ENCODE measurements at places on chromosomes 16 and 17.
A peak's percentile ranks its signal among the peaks of the same experiment; 100 is the strongest.

- DNase-seq = no peak
Observed at GRCh38 chr16:26667307-26667706, 399.4 kb upstream of the C16orf82 start.

GRCh38 chr17:49968405-49969133, 421 bp upstream of the DLX4 start:
- peak; percentile 17 for DNase-seq

DNA sequence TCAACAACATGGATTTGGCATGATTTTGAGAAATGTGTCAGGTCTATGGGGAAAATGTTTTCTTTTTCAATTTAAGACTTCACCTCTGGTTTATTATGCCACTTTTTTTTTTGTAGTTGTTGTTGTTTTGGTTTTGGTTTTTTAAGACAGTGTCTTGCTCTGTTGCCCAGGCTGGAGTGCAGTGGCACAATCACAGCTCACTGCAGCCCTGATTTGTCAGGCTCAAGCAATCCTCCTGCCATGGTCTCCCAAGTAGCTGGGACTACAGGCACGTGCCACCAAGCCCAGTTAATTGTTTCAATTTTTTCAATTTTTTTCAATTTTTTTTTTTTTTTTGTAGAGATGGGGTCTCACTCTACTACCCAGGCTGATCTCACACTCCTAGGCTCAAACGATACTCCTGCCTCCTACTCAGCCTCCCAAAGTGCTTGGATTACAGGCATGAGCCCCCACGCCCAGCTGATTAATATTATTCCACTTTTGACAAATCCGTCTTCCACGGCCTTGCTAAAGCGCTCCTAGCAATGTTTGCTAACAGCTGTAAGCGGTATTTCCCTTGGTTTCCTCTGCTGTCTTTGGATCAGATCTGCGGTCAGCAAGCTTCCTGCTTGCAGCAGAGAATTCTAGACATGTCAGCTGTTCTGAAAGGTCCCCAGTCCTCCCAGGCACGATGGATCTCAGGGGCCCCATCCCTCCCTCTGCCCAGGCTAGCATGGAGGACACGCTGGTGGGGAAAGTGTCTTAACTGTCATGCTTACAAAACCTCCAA, 7.0 kb upstream of the MILR1 start:
- DNase-seq = no peak

DNA sequence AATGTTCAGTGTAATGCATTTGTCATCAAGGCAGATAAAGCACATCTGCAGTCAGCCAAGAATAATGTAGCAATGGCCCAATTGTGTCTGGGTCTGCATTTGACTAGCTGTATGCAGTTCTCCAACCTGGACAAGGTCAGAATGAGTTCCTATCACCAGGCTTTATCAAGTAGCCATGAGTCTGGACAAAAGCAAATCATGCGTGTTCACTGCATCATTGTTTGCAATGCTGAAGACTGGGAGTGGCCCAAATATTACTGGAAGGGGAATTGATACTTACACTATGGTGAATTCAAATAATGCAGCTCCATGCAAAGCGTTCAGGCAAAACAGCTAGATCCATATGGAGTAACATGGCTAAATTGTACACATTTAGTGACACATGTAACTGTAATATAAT, 250.9 kb downstream of the TOX3 start:
- DNase-seq = no peak

DNA sequence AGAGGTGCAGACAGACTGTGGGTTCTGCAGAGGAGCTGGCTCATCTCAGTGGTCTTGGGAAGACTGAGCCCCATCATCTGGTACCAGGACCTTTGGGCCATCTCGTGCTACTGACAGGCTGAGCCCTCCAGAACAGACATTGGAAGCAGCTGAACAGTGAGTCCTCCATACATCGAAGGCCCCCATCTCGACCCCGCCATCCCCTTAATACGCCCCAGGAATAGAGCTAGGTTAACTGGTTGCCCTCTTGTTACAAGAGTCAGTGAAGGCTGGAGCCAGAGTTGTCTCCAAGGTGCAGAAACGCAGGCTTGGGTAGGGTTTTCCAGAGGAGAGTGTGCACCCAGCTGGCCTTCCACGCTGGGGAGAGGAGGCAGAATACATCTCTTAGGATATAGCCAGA, 76.0 kb downstream of the N4BP1 start:
- DNase-seq = no peak

DNA sequence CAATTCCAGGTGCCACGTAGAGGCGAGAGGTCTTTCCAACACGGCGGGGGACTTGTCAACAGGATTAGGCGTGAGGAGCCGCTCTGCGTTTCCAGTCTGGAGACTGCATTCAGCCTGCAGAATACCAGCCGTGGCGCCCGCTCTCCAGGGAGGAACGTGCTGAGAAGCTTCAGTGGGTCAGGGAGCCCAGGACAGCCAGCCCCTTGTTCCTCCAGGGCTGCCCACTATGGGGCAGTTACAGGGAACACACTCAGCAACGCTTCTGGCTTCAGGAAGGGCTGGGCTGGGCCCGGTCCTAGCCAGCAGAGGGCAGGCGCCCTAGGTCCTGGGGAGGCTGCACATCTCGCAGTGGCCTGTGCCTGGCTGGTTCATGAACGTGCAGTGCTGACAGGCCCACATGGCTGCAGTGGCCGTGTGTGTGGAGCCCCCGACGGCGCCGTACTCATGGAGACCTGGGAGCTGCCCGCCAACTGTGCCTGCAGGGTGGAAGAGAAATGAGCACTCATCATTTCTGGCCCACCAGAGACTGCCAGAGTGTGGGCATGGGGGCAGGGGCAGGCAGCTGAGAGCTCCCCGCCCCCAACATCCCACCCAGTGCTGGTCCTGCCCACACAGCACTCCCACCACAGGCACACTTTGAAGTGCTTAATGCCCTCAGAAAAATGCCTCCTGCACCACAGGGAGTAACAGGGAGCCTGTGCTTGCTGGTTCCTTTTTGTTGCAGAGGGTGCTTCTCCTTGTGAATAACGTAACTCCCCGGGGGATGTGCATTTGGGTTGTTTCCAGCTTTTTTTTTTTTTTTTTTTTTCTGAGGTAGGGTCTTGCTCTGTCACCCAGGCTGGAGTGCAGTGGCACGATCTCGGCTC, 7.0 kb upstream of the FAAP100 start:
- DNase-seq = no peak

- DNase-seq = no peak
Observed at GRCh38 chr17:48627623-48628521, 1.7 kb upstream of the HOXB9 start.

- DNase-seq = no peak
Observed at GRCh38 chr17:67602974-67603373, 114.8 kb upstream of the NOL11 start.

GRCh38 chr17:49889500-49889899, 41.6 kb upstream of the TAC4 start:
- DNase-seq = no peak

DNA sequence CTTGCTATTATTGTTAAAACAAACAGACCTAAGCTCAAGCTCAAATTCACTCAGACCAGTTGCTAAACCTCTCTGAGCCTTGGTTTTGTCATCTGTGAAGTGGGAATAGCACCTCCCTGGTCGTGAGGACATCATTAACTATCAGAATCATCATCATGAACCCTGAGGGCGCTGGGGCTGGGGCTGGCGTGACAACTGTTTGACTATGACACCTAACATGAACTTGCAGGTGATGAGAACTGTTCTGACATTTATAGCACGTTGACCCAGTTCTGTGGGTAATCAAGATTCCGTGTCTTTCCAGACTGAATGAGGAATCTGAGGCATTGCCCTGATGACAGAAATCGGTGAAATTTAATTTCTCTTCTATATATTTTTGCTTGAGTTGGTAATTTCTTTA, 71.3 kb upstream of the CDH5 start:
- DNase-seq = no peak

GRCh38 chr17:72575542-72576233, 454.9 kb downstream of the SOX9 start:
- DNase-seq = no peak

DNA sequence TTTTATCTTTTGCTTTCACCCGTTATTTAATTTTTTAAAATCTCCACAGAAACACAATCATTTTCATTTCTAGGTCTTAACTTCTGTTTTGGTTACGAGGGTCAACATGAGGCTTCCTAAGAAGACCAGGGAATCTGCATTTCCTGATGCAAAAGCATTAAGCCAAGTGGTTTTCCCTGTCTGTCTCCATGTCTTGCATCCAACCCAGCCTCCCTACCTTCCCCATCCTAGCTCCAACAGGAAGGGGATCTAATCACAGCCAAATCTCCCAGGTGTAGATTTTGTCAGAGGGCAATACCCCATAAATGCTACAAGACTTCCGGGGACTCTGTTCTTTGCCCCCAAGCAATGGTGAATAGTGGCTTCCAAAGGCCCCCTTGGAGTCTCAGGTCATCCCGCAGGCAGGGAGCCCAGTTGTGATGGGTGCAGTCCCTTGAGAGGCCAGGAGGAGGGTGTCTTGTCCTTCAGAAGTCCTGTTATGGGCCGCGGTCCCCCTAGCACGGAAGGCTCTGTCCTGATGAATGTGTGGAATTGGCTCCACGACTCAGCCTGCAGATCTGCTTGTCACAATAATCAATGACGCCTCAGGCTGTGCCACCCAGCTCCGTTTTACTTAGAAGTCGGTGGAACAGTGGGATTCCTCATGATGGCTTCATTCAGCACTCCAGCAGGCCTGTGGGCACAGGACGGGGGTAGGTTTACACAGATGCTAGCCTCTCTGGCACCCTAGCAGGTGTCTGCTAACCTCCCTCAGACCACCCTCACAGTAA, 141.1 kb downstream of the RGS9 start:
- peak; percentile 30 for DNase-seq

GRCh38 chr17:48373130-48373830, 56.7 kb downstream of the SKAP1 start:
- no peak for DNase-seq

GRCh38 chr17:61863801-61864126, 436 bp upstream of the BRIP1 start:
- DNase-seq = no peak
